Stimulated activated CD4-positive, alpha-beta T cell treated with anti-CD3 and anti-CD28 coated beads, Interleukin-1b, Interleukin-23, amount 100 ng/mL, for 1 hour (primary cell): ENCODE measurements at places on chromosomes 4 and X.

DNA sequence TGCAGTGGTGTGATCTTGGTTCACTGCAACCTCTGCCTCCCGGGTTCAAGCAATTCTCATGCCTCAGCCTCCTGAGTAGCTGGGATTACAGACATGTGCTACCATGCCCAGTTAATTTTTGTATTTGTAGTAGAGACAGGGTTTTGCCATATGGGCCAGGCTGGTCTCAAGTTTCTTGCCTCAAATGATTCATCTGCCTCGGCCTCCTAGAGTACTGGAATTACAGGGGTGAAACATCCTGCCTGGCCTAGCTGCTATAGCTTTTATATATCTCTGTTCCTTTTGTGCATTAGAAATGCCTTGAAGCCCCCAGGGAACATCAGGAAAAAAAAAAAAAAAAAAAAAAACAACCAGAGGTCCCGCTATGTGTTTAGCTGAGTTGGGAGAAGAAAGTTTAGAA lies 34.8 kb downstream of the UBE2K start:
- DNase-seq = no peak

DNA sequence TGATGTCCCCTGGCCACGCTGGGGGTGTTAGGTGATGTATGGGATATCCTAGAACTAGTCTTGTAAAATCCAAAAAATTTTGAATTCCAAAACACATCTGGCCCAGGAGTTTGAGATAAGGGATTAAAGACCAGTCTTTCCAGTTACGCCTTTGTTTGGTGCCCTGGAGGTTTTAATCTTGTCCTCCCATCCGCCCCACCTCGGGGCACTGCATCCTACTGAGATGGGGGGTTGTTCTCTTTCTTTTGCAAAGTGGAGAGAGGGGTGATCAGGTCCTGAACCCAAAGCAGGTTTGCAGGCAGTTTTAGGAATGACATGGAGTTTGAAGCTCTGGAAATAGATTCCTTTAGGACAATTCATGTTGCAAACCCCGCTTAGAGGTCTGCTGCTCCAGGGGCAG lies 1.8 kb downstream of the SUV39H1 start:
- no peak for DNase-seq

GRCh38 chr4:128322986-128323385 lies 35.4 kb upstream of the PGRMC2 start:
- no peak for DNase-seq

DNA sequence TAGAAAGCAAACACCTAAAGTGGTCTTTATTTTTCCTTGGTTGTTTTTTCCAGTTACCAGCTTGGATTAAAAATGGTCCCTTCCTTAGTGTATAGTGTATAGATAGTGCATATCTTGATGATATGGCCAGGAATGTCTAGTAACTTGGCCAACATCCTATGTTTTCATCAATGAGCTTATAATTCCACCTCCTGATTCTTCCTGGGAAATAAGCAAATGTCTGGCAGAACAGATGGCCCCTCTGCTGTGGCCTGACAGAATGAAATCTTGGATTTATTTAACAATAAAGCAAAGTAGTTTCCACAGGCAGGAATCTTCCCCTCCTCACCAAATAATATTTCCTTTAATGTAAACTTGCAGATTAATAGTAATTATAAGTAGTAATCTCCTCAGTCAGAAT lies 6.1 kb downstream of the SCARB2 start:
- DNase-seq = no peak

GRCh38 chr4:102791318-102791835 lies 30.6 kb upstream of the MANBA start:
- no peak for DNase-seq

DNA sequence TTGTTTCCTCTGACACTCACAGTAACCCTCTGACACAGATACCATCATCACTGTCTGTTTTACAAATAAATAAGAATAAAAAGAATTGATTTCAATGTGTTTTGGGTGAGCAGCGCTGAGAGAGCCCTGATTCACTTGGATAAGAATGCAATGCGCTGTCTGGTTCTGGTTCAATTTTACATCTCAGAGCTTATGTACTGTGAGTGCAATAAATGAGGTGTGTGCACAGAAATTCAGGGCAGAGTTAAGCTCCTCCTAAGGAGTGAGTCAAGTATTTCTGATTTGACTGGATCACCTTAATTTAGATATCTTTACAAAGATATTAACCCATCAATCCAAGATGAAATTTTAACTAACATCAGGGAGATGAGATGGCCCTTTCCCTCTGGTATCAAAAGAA lies 11.2 kb downstream of the FAM9C start:
- DNase-seq = no peak

DNA sequence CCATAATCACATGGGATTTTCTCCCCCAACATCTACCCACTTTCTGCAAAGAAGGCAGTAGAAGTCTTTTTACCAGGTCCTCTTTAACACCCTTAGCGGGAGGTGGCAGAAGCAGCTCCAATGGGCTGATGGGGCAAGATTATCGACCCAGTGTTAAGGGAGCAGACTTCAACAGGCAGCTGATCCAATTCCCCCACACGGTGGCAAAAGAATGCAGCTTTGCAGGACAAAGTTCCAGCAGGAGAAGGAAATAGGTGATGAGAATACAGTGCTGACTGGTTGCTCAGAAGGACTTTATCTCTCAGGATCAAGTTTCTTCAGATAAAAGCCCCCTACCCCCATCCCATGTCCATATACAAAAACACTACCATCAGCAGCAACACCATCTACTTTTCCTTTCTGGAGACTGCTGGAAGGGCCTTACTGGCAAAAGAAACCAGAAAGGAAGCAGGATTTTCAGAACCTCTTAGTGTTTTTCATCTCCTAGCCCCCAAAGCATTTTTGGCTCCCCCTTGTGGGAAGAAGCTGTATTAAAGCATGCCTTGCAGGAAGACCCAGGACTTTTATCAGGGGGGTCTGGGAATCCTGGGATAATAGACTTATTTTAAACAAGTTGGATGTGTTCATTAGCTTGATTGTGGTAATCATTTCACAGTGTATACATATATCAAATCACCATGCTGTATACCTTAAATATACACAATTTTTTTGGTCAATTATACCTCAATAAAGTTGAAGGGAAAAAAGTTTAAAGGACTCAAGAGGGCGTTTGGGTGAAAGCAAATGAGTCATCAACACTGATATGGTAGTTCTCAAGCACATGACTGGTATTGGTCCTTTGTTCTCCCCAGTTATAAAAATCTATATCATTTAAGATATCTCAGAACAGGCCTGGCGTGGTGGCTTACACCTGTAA lies 146.4 kb downstream of the GPC3 start:
- no peak for DNase-seq

- no peak for DNase-seq
Observed at GRCh38 chr4:188976644-188977115, 837.4 kb downstream of the TRIML1 start.

DNA sequence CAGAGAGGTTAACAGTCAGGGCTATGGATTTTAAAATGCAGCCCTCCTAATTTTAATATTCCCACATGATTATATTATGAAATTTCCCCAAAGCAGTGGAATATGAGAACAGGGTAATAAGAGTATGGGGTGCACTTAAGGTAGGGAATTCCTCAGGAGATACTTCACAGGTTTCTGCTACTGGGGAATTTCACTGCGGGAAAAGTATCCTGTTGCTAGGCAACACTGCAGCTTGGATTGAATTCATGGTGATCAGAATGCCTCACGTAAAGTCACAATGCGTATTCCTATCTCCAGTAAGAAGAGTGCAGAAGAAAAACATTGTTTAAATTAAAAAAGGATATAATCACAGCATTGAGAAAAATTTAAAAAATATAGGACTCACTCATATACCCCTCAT lies 398.1 kb upstream of the RPS6KA3 start:
- DNase-seq = no peak

GRCh38 chr4:24736066-24736465 lies 59.3 kb upstream of the SOD3 start:
- DNase-seq = no peak

DNA sequence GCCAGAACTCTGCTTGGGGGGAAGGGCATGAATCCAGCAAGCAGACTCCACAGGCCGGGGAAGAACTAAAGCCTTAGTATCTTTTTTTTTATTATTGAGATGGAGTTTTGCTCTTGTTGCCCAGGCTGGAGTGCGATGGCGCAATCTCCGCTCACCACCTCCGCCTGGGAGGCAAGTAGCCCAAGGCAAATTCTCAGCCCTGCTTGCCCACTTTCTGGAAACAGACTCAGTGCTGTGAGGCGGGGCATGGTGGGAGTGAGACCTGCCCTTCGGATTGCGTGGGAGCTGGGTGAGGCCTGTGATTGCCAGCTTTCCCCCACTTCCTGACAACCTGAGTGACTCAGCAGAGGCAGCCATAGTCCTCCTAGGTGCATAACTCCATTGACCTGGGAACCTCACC lies 348.8 kb downstream of the GASK1B start:
- DNase-seq = no peak

- DNase-seq = no peak
Observed at GRCh38 chr4:177482367-177482766, 40.1 kb upstream of the AGA start.

DNA sequence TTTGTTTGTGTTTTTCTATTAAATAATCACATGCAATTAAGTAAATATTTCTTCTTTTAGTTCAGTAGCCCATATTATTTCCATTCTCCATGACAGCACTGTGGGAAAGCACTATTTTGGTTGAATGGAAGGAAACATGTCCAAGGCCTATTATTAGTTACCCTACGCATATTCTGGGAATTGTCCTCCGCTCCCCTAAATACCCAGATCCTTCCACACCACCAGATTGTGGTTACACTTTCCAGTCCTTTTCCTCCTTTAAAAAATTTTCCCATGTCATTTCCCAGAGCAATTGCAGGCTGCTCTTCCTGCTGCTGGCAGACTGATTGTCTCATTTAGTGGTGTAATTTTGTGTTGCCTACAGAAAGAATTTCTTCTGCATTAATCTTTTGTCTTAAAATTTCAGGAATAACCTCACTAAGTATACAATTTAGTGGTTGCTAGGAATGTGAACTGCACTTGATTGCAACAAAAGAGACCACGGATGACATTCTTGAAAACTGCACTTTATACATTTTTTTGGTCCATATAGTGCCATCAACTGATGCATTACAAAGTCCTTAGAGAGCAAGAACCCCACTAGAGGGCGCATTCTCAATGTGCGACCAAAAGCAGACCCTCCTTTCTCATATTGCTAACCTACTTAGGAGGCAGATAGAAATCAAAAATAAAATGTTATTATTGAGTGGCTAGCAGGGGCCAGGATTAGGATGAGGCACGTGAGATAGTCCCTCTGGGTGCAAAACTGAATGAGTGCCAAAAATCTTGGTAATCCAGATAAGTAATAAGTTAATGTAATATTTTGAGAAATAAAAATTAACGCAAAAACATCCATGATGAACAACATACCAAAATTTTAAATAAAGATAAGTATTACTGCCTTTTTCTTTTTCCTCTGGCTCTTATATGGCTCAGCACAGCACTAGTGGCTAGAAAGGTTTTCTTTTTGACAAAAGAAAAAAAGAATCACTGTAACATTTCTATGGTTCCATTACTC lies 98.8 kb upstream of the IQCM start:
- no peak for DNase-seq

DNA sequence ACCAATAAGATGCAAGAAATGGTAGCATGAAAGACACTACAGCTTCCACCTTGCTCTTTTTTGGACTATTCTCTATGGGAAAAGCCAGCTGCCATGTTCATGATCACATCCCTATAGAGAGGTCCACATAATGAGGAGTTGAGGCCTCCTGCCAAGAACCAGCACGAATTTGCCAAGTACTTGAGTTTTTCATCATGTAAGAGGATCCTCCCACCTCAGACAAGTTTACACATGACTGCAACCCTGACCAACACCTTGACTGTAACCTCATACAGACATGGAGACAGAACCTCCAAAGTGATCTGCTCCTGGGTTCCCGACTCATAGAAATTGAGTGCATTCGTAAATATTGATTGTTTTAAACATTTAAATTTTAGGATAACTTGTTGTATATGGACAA lies 135.2 kb upstream of the TSPAN5 start:
- DNase-seq = no peak

DNA sequence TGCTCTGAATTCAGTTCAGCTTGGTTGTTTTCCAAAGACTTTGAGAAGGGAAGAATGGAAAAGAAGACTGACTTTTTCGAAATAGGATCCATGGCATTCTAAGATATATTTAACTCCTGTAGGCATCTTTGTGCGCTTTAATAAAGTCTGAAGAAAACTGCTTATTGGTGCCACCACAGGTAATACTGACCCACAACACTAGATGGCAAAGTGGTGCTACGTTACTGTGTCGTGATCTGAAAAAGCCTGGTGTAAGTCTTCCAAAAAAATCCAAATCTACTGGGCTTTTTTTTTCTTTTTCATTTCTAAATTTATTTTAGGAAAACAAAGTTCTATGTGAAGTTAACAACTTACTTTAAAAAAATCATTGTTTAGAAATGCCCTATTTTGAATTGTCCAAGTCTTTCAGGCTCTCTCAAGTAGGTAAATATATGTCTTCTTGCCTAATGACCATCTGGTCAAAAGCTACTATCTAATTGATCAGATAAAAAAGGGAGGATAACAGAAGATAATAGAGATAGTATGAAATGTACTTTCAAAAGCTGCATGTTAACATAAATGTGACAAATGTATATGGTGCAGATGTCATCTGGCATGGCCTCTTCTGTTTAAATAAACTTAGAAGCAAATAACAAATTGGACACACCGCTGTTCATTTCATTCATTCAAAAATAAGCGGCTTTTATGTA lies 47.0 kb upstream of the MID1IP1 start:
- DNase-seq = no peak

DNA sequence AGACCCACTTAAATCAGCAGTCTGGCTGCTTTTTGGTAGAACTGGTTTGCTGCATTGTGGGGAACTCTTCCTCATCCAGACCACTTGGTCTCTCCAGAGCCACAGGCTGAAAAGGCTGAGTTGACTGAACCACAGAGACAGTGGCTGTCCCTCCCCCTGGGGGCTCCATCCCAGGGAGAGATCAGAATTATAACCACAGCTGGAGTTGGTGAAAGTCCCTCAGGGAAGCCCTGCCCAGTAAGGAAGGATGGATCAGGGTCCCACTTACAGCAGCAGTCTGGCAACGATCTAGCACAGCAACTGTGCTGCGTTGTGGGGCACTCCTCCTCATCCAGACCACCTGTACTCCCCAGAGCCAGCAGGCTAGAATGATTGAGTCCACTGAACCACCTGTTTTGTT lies 212.7 kb downstream of the SOX3 start:
- no peak for DNase-seq

GRCh38 chr4:152021788-152022438 lies 261.1 kb upstream of the GATB start:
- DNase-seq = no peak

- DNase-seq = no peak
Observed at GRCh38 chrX:27968878-27969277, 12.4 kb downstream of the DCAF8L1 start.
